ENCODE measurements at places on chromosomes 7 and 10.

GRCh38 chr10:77865580-77866324, 60.8 kb downstream of the DLG5 start:
- DNase-seq = no peak

- DNase-seq = no peak
Measured at GRCh38 chr7:140593672-140593982, 47.0 kb downstream of the DENND2A start.

GRCh38 chr10:30849231-30850035, 182.2 kb downstream of the ZNF438 start:
- DNase-seq = no peak

DNA sequence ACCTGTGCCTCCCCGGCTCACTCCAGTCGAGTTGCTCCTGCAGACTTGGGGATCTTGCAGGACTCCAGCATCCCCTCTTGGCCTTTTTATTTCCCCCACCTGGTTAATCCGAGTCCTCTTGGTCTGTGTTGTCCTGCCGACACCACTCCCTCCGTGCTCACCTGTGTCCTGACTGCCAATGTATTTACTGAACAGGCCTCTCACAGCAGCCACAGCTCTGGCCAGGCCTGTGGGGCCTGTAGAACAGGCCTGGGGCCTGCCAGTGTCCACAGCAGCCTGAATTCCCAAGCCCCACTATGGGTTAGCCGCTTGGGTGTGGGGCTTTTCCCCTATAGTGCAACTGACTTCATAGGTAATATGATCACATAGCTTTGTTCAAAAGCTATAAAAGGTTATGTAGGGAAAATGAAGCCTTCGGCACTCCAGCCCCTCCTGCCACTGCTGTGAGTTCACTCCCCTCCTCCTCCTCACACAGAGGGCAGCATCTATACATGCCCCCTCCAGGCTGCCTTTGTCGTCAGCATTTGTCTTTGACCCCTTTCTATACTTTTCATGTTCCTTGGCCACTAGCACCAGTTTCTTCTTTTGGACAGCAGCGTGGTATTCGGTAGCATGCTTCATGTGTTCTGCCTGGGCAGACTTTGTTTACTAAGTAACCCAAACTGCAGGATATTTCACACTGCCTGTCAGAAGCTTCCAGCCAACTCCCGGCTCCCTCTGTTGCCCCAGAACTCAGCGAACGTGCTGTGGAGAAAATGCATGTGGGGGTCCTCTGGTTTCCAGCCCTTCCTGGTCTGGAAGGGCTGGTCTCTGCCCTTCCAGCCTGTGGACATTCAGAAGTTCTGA, 46.1 kb downstream of the ZNF467 start:
- no peak for DNase-seq

DNA sequence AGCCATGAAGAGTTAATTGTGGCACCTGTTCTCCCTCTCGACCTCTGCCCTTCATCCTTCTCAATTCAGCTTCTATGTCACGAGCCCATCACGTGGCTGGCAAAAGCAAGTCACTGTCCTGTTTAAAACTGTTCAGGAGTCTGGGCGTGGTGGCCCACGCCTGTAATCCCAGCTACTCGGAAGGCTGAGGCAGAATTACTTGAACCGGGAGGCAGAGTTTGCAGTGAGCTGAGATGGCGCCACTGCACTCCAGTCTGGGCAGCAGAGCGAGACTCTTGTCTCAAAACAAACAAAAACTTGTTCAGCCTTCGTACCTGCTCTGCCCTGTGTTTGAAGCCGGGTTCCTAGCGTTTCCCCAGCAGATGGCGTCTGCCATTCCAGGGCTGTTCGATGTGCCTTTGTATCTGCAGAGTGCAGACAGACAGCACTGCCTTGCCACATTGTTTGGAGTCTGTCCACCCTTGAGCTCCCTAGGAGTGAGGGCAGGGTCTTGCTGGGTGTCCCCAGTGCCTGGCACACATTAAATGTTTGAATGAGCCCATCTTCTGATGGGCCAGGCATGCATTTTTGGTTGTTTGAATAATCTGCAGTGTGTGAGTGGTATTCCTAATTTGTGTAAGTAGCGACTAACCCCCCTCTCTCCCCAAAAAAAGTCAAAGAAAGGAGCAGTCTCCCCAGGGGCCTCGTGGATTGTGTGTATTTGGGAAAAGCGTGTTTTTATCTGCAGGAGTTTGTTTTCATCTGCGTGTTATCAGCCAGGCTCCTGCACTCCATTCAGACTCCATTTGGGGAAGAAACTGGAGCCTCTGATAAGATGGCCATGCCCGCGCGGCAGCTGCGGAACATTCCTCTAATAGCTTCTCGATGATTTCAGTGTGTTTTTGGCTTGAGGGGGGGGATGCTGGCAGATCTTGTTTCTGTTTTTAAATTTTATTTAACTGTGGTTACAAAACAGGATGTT, 61.2 kb downstream of the DNAJB6 start:
- no peak for DNase-seq
